NCI-H526 treated with DMSO at 0.1 percent for 48 hours (cell line): ENCODE measurements at places on chromosomes 6 and 20.

GRCh38 chr6:163405412-163406309, 8.9 kb upstream of the QKI start:
- no peak for DNase-seq

- no peak for DNase-seq
Observed at GRCh38 chr6:88290411-88290810, 124.3 kb upstream of the CNR1 start.

DNA sequence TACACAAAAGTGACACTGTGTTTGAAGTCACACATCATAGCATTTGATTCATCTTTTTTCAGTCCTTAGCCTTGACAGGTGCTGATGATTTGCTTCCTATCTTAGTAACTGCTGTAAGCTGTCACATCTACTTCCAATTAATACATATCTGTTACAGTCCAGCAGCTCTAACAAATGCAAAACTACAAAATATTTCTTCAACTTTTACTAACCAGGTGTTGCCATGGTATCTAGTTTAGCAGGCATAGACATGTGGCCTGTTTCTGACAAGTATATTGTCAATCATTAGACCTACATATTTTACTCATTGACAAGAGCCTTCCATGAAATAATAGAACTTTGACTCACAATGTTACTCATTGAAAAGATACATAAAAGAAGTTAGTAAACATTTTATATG, 1159.7 kb downstream of the GRIK2 start:
- peak; percentile 56 for DNase-seq

DNA sequence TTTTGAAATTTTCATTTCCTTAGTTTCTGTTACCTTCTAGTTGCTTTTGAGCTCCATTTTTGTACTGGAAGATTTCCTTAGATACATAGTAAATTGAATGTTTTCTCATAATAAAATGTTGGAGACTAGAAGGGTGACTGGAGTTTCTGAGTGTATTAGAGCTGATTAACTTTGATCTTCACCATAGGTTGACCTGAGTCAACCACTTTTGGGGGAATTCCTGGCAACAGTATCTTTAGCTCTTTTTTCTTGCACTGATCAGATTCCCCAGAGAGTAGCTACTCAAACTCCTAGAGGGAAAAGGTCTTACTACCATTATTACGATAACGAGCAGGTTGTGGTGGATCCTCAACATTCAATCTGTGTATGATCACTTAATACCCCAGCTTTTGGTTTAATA, 72.7 kb downstream of the KHDC1L start:
- DNase-seq: no peak

GRCh38 chr6:44665143-44665542, 277.6 kb downstream of the CDC5L start:
- DNase-seq: no peak

DNA sequence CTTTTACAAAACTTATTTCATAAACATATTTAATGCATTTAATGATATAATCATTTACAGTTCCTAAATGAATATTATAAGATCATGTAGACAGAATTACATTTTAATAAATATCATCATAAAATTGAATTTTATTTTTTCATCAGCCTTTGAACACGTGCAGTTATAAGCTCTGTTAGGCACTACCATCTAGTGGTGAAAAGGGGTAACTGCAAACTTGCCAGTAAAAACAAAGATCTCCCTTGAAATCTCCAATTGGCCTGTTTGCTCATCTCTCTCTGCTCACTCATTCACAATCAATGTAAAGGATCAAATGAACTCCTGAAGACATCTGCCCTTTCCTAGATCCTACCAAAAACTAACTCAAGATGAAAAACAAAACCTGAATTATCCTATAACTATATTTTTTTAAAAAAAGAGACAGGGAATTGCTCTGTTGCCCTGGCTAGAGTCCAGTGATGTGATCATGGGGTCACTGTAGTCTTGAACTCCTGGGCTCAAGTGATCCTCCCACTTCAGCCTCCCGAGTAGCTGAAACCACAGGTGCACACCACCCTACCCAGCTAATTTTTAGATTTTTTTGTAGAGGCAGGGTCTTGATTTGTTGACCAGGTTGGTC, 31.7 kb downstream of the SAMHD1 start:
- peak; percentile 36 for DNase-seq

- DNase-seq: no peak
Observed at GRCh38 chr6:144339859-144340452, 54.8 kb downstream of the UTRN start.

GRCh38 chr20:1900321-1900801, 5.2 kb downstream of the SIRPA start:
- peak; percentile 89 for DNase-seq

GRCh38 chr6:120671519-120671918, 662.8 kb downstream of the TBC1D32 start:
- DNase-seq: no peak

GRCh38 chr6:16108921-16109658, 19.8 kb upstream of the MYLIP start:
- no peak for DNase-seq

DNA sequence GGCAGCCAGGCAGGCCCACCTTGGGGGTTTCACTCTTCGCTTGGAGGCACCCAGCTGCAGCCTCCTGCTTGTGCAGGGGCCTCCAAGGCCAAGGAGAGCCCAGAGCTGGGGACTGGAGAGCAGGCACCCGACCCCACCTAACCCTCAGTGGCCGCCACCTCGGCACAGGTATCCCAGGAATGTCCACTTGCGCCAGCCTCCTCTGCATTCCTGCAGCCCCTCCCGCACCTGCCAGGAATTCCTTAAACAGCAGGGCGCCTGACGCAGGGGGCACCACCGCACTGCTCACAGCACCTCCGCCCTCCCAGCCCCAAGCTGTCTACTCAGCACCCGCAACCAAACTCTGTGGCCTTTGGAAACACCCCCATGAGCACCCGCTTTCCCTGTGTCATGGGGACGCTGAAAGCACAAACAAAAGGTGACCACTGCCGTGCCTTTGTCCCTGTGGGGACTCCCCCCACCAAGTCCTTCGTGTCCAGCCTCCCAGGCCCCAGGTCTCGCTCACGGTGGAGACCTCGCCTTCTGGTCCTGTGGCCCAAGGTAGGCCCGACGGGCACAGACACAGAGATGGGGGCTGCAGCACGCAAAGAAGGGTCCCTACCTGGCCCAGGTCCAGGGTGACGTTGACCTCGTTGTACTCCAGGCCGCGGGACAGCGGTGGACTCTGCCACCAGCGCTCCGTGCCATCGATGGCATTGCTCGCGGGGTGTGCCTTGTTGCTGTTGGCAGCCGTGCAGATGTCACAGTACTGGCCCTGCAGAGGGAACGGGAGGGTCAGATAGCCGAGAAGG, 5.1 kb downstream of the LAMA5 start:
- no peak for DNase-seq

- no peak for DNase-seq
Observed at GRCh38 chr20:44072384-44072783, 114.6 kb downstream of the JPH2 start.

DNA sequence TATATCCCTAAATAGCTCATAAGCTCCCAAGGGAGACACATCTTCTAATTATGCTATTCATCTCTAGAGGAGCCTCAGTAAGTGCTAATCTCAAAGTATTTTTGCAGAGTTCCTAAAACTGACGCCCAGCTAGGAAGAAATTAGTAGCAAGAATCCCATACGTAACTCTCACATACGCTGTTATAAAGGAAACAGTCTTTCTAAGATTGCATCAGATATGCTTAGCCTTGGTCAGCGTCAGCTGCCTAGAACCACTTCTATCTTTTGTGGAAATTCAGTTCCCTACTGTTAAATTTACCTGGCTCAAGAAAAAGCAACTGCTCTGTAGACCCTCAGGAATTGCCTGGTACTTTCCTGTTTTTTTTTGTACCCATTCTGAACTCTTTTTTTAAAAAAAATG, 13.6 kb downstream of the RIPOR2 start:
- no peak for DNase-seq

DNA sequence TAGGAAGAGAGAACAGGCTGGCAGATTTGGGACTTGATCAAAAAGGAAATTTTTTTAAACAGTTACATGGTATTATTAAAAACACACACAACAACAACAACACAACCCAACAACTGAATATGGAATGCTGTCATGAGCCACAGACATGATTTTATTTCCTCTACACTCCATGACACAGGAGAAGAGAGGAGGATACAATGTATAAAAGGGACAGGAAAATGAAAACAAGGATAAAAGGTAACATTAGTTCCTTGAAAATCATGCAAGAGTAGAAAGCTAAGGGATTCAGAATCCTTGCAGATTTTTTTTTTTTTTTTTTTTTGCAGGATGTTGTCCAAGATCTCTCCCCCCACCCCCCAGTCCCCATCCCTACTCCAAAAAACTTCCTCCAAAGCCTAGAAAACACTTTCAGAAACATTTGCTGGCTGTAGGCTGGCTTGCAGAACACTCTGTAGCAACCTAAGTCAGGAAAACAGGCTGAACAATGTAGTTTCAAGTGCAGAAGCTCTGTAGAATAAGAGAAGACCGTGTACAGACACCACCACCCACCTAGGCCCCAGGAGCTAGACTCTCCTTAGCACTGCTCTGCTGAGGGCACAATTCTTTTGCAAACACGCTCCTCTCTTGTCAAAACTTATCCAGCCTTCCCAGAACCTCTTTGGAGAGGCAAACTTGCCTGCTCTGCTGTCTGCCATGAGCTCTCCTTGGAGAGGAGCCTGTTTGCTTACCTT, 845 bp downstream of the ZMYND8 start:
- peak; percentile 37 for DNase-seq
